H1 (cell line): ENCODE measurements at places on chromosomes 3 and 15. TPM values are rescaled to one million over a fixed set of nuclear protein-coding genes. Genes with fewer than 3 reads are reported as not detected.

- DNase-seq = no peak
Observed at GRCh38 chr15:78323693-78324092, 16.5 kb upstream of the CRABP1 start.

DNA sequence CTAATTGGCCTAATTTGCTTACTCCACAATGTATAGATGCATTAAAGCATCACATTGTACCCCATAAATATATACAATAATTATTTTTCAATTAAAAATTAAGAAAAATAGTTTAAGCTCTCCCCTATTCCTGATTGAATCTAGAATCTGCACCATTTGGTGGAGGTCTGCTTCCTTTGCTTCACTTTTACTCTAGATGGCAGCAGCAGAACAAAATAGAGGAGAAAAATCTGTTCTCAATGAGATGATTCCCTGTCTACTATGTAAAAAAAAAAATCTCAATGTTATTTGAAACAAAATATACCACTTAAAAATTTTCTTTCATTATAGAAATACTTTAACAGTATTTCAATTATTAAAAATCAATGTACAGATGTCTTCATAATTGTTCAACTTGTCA is 109.6 kb upstream of the FXR1 start:
- DNase-seq = no peak

- no peak for DNase-seq
Observed at GRCh38 chr3:67646586-67647234, 7.7 kb downstream of the SUCLG2 start.

UBAP1L gene
- 1.3 and 1.7 TPM in 2 replicates for total RNA-seq

GRCh38 chr15:73573037-73573436 is 60.2 kb downstream of the NPTN start:
- DNase-seq = no peak

IL5RA gene
- total RNA-seq = not detected in 2 replicates

NOP10 gene
- total RNA-seq = 285 and 297 TPM in 2 replicates

- no peak for DNase-seq
Observed at GRCh38 chr3:171184372-171184771, 157.9 kb upstream of the SLC2A2 start.

DNA sequence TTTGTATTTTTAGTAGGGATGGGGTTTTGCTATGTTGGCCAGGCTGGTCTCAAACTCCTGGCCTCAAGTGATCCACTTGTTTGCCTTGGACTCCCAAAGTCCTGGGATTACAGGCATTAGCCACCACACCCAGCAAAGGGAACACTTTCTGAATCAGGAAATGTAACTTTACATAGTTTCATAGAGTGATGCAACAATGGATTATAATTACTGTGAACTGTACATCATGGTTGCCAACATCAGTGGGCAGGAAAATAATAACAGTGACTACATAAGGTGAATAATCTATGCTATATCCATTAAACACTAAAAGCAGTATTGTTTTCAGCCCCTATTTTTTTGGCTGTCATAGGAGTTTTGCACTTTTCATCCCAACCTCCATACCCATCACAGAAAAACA is 5.0 kb upstream of the KPNA1 start:
- DNase-seq = no peak

GRCh38 chr3:15377961-15378791 is 45.8 kb upstream of the SH3BP5 start:
- DNase-seq = peak; percentile 66

- DNase-seq = no peak
Observed at GRCh38 chr3:42263354-42264346, 2.3 kb downstream of the CCK start.

GRCh38 chr3:129888771-129889170 is 4.7 kb downstream of the TMCC1 start:
- no peak for DNase-seq

COL8A1 gene
- 0.99 and 1.2 TPM in 2 replicates for total RNA-seq

DNA sequence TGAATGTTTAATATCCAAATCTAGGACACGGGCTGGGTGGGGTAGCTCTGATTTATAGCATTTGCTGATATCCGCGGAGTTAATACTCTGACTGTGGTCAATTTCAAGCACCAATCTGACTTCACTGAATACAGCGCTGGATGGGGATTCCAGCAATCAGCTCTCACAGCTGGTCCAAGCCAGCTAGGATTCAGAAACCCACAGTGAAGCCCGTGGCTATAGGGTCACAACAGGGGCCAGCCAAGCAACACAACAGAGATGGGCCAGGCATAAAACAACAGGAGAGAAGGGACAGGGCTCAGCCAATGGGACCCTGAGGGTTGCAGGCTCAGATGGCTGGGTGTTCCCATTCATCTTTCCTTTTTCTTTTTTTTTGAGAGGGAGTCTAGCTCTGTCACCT is 5.4 kb upstream of the LMAN1L start:
- no peak for DNase-seq

- DNase-seq = no peak
Observed at GRCh38 chr3:4297486-4297885, 5.7 kb upstream of the SETMAR start.

- no peak for DNase-seq
Observed at GRCh38 chr3:175818811-175819464, 959.8 kb downstream of the NAALADL2 start.

- no peak for DNase-seq
Observed at GRCh38 chr3:36643192-36643591, 121.2 kb downstream of the DCLK3 start.

PRKAR2A gene
- 42.4 and 46.3 TPM in 2 replicates for total RNA-seq

GRCh38 chr15:49121901-49122300 is 33.5 kb downstream of the COPS2 start:
- no peak for DNase-seq

DNA sequence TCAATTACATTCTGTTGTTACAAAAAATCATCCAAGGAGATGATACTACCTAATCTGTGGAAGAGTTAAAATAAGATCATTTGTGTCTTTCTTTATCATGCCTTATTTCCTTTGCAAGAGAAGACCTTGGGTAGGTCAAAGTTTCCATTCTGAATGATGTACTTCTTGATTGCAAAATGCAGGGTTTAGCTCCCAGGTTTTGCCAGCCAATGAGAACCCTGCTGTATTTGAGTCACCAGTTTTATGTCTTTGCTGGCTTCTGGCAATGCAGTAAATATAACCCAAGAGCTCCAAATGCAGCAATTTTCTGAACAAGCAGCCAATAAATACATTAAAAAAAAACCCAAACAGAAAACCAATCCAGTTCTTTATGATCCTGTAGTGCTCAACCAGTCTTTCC is 204.9 kb downstream of the CADPS start:
- DNase-seq = no peak

GRCh38 chr15:77219841-77220240 is 148.9 kb upstream of the TSPAN3 start:
- no peak for DNase-seq

BFSP2 gene
- not detected in 2 replicates for total RNA-seq

SH2D7 gene
- not detected in 2 replicates for total RNA-seq

DNA sequence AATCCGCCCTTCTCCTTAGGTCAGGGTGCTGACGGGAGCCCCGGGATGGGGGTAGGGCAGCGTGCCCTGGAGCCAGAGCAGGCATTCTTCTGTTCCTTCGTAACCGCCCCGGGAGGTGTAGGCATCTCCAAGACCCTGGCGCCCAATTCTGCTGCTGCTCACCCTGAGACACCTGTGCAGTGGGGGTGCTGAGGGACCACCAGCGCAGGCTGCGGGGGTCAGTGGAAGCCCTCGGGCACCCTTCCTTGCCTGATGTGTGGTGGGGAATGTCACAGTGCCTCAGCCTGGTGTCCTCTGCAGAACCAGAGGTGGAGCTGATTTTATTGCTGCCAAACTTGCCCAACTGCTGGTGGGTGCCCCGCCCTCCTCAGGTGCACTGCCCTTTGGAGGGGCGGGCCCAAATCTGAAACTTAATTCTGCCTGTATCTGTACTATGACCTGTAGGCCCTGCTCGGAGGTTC is 7.3 kb downstream of the CSK start:
- no peak for DNase-seq

DNA sequence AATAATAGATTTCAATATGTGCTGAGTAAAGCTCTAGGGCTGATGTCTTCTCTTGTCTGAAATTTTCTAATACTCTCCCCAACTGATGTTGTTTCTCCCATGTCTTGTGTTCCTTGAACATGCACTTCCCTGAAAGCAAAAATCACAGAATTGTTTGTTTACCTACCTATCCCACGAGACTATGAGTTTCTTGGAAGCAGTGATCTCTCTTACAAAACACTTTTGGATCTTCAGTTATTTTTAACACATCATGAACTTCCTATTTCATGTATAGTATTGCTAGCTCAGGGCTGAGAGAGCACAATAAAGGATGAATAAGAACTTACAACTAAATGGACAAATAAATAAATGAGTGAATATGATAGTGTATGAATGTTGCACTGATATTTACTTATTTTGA is 365.0 kb downstream of the ROBO2 start:
- DNase-seq = no peak

LXN gene
- 3.9 and 4.7 TPM in 2 replicates for total RNA-seq

DNA sequence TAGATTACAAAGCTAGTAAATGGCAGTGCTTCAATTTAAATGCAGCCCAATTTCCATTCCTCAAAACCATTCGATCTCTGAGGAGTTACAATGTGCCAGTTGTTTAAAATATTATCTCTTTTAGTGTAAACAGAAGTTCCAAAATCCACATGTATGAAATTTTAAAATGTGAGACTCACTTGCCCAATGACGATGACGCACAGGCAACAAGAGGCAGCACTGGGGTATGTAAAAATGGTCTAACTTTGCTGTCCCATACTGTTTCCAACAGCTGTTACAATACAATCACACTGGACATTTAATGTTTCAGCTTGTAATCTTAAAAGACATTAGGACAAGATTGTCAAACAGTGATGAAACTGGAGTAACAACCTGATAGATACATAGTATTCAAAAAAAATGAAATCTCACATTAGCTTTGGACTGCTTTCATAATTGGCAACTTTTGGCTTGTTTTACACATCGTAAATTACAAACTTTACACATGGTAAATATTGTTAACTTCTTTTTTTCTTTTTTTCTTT is 12.2 kb downstream of the SLTM start:
- DNase-seq = no peak

DNA sequence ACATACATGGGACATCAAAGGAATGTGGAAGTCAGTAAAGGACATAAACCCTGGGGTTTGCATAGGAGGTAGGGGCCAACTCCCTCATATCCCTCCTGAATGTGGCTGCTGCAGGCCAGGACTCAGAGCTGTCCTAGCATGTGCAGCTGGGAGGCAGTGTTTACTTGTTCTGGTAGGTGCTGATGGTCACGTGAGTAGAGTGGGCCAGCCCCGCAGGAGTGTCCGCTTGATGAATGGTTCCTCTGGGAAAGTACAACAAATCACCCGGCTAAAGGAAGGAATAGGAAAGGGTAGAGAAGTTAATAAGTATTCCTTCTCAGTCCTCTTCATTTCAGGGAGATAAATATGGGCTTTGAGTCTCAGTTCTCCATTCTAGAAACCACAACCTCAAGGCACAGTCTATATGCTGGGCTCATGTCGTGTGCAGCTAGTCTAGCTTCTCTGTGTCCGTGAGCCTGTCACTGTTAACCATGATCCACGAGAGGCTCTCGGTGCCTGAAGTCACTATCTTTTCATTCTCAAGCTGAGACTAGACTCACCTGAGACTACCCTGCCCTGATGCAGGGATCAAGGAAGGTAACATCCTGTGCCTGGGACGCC is 17.9 kb downstream of the RIOX2 start:
- DNase-seq = no peak

DNA sequence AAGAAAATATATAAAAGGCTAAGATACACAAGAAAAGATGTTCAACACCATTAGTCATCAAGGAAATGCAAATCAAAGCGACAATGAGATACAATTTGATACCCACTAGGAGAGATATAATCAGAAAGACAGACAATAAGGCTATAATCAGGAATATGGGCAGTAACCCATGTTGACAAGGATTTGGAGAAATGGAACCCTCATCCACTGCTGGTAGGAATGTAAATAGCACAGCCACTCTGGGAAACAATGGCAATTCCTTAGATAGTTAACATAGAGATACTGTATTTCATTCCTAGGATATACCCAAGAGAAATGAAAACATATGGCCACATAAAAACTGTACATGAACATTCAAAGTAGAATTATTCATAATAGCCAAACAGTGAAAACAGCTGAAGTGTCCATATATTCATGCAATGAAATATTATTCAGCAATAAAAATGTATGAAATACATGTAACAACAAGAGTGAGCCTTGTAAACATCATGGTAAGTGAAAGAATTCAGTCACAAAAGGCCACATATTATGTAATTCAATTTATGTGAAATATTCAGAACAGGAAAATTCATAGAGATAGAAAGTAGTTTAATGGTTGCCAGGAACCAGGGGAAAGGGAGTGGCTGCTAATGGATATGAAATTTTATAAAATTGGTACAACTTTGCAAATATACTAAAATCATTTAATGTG is 18.2 kb upstream of the COL8A1 start:
- DNase-seq = no peak

- DNase-seq = no peak
Observed at GRCh38 chr3:186886202-186886981, 43.9 kb downstream of the ADIPOQ start.

DNA sequence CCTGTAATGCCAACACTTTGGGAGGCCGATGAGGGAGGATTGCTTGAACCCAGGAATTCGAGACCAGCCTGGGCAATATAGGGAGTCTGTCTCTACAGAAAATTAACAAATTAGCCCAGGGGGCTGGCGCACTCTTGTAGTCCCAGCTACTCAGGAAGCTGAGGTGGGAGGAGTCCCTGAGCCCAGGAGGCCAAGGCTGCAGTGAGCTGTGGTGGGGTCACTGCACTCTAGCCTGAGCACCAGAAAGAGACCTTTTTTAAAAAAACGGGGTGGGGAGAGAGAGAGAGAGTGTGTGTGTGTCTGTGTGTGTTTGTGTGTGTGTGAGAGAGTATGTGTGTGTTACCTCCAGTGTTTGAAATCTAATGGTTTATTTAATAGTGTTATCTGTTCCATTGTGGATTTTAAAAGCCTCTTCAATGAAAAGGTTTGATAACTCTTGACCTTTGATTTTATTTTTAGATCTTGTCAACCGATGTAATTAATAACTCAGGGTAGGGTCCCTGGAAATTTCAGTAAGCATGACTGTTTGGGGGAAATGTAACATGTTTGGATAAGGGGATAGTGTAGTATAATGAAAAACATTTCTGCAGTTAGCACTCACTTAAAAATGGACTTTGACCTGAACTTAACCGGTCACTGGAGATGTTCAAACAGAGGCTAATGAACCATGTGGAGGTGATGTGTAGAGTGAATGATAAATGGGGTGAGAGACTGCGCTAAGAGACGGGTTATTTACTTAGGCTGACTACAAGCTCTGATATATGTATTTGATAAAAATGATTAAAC is 29.7 kb downstream of the LRCH3 start:
- no peak for DNase-seq

GOLGA8N gene
- total RNA-seq = 0.63 and 0.99 TPM in 2 replicates
